ENCODE measurements at places on chromosomes 5 and 9.
A peak's percentile ranks its signal among the peaks of the same experiment; 100 is the strongest.

DNA sequence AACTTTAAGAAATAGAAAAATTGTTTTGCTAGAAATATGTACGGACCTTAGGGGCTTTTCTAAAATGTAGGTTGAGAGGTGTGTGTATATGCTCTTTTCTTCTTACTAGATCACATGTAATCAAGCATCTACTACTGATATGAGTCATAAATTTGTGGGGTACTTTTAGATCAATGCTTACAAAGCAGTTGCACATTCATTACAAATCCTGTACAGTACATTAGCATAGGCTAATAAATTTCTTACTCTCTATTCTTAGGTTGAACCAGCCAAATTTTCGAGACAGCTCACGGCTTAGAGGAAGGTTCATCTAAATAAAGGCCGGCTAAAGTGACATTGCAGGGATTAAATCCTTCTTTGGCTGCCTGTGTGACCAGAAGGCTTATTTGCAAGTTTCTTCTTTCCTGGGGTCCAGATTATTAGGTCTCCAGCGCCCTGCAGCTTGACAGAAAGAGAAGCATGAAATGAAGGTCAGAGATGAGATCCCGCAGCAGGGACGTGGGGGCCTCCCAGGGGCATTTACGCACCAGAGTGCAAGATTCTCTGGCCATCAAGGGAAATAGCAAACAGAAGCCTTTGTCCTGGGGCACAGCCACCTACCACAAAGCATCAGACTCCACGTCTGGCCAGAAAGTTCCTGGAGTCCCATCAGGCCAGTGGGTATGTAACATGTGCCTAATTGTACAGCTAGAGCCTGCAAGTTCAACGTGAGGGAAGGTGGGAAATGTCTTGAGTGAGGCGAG lies 53.0 kb downstream of the NIM1K start:
- DNase-seq: no peak

DNA sequence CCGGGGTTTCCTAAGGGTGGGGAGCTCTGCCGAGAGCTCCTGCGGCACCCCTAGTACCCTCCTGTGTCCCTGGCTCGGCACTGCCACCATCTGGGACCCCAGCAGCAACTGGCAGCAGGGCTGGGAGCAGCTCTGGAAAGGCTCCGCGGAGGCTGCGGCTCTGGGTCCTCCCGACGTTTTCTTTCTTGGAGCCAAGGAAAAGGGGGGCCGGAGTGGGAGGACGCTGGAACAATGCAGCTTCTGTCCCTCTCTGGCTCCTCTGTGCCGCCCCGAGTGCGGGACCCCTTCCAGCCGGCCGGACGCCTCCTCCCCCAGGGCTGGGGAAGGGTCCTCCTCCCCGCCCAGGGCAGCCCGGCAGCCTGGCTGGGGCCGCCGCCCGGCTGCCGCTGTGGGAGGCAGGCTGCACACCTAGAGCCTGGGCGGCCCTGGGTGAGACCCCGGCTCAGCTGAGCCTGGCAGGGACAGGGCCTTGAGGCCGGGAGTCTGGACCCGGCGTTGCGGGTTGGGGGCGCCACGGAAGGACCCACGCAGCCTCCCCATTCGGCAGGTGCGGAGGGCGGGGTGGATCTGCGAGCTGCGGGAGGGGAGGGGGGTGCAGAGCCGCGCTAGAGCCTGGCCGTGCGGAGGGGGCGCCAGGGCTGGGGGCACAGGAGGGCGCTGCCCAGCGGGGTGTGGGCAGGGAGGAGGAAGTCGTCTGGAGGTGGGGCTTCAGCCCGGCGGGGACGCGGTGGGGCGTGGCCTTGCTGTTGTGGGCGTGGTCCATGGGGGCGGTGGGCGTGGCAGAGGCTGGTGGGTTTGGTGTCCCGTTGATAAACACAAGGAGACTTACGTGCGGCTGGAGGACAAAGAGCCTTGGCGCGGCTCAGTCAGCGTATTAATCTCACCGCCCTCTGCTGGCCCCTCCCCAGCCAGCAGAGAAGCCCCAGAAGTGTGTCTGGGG lies 15.1 kb downstream of the GPSM1 start:
- DNase-seq: peak; percentile 64

- peak; percentile 99 for DNase-seq
Measured at GRCh38 chr9:128552153-128552743, at the start of gene SPTAN1. Gene SPTAN1, plus strand, starts transcription at chr9:128552587. Its CDS starts 14,154 bp downstream, at chr9:128566741.

- DNase-seq: no peak
Measured at GRCh38 chr9:37528652-37529471, 43.1 kb downstream of the POLR1E start.

DNA sequence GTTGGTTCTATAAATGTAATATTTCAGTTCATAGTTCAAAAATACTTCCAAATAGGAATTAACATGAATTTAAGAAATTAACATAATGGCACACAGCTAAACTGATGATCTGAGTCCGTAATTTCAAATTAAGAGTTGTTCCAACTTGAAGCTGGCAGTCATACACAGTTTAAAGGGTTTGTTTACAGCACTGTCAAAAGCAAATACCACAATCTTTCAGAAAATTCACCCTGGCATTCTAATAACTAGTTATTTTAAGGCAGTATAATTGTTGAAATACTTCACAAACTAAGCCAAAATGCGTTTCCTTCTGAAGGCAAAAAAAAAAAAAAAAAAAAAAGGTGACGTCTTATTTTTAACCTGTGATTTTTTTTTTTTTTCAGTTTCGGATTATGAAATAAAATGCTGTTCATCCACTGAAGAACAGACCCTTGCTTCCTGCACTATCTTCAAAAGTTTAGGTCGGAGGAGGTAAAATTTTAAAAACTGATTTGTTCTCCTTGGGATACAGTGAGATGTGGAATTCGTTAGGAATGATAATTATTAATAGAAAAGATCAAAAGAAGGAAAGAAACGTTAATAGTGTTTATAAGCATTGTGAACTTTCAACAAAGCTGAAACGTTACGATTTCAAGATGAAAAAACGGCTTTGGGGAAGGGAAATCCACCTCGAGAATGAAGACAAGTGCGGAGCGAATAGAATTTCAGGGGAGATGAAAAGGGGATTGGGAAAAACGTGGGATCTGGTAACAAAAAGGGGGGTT lies 850 bp downstream of the IL6ST start:
- no peak for DNase-seq

DNA sequence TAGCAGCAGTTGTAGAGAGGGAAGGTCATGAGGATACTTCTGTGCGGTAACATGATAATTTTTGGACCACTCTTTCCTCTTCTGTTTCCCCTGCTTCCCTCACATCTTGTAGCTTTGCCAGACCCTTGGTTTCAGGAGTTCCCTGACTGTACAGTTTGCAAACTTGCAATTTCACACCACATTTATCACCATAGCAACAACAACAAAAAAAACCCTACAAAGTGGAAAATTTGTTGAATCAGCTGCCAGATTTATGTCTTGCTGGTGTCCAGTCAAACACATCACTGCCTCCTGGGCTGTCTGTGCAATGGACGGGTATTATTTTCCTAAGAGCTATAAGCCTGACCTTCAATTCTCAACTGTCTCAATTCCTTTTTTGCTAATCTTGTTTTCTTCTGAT lies 751.6 kb downstream of the TLR4 start:
- DNase-seq: no peak

- no peak for DNase-seq
Measured at GRCh38 chr5:100841358-100842076, 61.6 kb downstream of the ST8SIA4 start.
